ENCODE measurements at places on chromosomes 16 and 17.

DNA sequence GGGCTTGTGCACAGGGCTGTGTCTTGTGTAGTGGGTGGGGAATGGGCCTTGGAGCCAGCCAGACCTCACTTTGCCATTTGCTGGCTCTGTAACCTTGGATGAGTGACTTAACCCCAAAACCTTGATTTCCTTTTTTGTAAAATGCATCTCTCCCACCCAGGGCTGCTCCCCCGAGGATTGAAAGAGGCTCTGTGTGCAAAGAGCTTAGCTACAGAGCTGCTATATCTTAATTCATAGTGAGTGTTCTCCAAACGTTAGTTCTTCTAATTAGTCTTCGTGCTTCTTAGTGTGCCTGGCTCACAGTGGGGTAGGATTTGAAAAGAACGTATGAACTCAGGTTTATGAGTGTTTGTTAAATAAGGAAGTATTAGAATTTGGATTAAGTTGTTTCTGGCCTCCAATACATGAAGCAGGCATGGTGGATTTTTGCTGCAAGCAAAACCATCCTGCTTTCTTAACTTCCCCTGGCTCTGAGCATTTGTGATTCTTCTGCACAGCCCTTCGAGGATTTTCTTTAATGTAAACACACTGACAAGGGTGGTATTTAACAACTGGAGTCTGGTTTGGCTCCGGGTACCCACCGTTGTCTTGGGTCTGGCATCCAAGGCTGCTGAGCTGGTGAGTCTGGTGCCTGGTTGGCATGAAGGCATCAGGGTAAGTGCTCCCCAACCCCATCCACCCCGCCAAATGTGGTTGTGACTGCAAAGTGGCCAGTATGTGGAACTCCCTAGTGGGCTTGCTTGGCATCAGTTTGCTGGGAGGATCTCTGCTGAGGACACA is 29.7 kb downstream of the KSR1 start:
- DNase-seq: no peak

GRCh38 chr17:41052566-41052965 is 2.5 kb downstream of the KRTAP2-2 start:
- no peak for DNase-seq

DNA sequence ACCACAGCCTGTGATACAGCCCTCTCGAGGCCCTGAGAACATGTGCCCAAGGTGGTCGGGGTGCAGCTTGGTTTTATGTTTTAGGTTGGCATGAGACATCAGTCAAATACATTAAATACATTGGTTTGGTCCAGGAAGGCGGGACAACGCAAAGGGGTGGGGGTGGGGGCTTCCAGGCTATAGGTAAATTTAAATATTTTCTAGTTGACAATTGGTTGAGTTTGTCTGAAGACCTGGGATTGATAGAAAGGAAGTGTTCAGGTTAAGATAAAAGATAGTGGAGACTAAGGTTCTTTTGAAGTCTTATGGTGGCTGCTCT is 1.2 kb upstream of the ZKSCAN2 start:
- no peak for DNase-seq

DNA sequence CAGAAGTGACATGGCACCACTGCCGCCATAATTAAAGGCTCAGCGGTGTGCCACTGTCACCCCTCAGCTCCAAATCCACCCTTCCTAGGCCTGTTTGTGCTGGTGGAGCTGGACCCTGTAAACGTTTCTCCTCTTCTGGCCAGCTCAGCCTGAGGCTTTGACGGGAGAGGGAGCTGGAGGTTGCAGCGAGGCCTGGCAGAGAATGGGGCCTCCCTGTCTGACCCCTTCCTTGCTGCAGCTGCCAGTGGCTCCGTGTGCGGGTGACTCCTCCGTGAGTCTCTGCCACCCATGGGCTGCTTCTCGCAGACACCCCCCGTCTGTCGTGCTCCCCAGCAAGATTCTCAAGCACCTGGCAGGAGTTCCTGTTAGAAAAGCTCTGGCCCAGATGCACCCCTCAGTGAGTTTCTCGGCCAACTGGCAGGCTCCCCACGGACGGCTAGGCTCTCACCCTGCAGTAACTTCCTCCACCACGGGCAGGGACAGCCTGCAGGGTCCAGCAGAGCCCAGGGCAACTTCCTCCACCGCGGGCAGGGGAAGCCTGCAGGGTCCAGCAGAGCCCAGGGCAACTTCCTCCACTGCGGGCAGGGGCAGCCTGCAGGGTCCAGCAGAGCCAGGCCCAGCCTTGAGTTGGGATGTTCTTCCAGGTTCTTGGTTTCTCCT is 4.7 kb upstream of the CHMP6 start:
- DNase-seq: no peak

GRCh38 chr17:33381201-33381600 is 88.1 kb upstream of the ASIC2 start:
- no peak for DNase-seq

DNA sequence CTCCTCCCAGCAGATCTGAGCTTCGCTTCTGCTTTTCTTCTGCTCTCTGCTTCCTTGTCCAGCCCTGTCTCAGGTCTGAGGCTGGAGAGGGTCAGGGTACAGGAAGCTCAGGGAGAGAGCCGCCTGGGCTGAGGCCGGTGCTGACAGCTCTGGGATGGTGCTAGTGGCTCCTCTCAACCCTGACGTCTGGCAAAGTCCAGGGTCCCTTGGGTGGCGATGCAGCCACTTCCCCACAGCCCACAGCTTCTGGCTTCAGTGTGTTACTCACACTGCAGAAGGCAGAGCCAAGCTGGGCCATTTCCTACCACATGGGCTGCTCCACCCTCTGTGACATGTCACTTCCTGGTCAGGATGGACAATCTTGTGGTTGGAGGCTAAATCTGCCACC is at the start of gene CD300C:
TSS of gene CD300C (minus strand) at position 273 of the 388 bp plus-strand sequence. CDS start 333 bp downstream, outside the sequence.
- no peak for DNase-seq

- DNase-seq: no peak
Observed at GRCh38 chr17:33284022-33284421, 9.1 kb downstream of the ASIC2 start.

DNA sequence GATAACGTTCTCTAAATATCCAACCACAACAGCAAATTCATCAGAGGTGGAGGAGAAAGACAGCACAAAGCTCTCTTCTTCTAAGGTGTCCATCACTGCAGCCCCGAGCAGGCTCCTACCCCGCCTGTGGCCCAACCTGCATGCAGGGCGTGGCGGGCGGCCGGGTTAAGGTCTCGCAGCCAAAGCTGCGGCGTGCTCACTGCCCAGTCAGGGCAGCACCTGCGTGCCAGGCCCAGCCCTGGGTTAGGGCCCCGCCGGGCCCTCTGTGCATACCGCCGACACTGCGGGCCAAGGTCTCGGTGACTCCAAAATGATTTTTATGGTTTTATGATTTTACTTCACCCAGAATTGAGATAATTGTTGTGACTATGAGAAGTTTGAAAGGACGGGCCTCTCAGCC is 57.8 kb downstream of the FOXK2 start:
- DNase-seq: no peak

Data from activated T-helper 1 cell treated with anti-CD3 and anti-CD28 coated beads, Interleukin-12 subunit alpha, Interleukin-12 subunit beta, Interleukin-2, Interleukin-4 antibody, amounts not matched to agents 30 ng/mL and 10 ng/mL and 1 ng/mL, durations not matched to agents 14 hours and 24 hours and 36 hours (primary cell).